ENCODE measurements at places on chromosomes 11 and 22.

DNA sequence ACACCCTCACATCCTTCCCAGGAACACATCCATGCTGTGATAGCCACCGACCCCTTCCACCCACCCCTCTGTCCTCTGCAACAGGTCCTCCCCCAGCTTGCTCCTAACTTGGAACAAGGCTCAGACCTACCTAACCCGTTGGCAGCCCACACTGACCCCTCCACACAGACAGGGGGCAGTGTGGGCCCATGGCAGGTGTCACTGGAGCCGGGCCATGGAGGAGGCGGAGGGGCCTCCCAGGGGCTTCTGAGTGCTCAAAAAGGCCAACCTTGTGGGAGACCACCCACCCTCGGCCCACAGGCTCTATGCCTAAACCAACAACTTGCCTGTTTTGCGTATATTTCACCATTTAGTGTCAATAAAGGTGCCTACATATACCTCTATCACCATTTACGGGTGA, 57.0 kb downstream of the CERK start:
- no peak for DNase-seq

DNA sequence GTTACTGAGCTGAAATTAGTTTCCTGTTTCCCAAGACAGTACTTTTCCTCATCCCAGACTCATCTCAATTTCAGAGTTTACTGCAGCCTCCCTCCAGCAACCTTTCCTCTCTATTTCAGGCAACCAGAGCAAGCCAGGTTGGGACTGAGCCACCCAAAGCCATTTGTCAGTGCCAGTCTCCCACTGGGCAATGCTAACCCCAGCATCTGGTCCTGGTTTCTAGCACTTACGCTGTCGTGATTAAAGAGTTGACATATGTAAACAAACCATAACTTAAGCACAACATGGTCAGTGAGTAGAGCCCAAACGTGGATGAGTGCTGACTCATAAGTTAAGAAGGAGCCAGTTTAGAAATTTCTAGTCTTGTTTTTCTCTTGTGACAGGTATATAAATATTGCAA, 119.6 kb upstream of the BLID start:
- no peak for DNase-seq

GRCh38 chr11:107184986-107185385, 166.7 kb upstream of the GUCY1A2 start:
- no peak for DNase-seq

- no peak for DNase-seq
These were observed 19.4 kb downstream of the OSBP2 start for GRCh38 chr22:30714062-30714461.

DNA sequence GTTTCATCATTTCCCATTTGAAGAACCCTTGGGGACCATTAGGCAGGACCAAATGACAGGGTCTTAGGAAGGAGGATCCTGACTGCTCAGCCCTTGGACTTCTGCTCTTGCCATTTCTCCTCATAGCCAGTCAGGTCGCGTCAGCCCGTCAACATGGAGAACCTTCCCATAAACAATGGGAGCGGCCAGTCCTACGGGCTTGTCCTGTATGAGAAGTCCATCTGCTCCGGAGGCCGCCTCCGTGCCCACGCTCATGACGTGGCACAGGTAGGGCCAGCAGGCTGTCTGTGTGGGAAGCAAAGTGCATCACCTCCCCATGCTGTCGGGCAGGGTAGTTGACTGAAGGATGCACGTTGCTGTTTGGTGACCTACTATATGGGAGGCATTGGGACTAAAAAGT, 19.6 kb upstream of the GLB1L2 start:
- DNase-seq, result no peak

- DNase-seq, result no peak
These were observed 77.9 kb downstream of the SCN3B start for GRCh38 chr11:123576501-123576900.

DNA sequence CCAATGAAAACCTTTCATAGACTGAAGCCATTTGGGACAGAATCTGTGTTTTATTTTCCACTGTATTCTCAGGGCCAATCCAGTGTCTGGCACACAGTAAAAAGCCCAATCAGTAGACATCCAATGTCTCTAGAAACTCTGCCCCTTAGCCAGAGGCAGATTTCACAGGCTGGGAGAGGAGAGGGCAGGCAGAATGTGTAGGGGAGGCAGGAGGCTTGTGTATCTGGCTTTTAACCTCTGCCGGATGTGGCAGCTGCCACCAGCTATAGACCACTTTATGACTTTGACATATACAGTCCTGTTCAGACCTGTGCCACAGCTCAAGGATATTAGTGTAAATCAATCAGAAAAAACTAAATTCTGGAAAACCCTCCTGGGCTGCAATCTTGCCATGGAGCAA, 4.4 kb downstream of the EXPH5 start:
- no peak for DNase-seq

DNA sequence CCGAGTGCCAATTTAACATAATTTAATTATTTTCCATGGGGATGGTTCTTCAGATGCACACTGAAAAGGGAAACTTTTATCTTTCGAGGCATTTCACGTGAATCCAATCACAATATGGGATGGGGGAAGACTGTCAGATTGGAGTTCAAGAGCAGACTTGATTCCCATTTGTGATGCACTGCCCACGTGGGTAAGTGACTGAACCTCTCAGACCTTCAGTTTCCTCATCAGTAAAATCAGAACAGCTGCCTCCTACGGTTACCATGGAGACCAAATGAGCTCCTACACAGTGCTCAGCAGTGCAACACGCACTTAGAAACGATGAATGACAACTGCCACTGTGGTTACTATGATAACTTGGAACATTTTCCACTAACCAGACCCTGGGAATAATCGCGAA, 21.7 kb downstream of the KIAA0930 start:
- no peak for DNase-seq

- no peak for DNase-seq
These were observed 1.1 kb downstream of the DHCR7 start for GRCh38 chr11:71446942-71447688.

DNA sequence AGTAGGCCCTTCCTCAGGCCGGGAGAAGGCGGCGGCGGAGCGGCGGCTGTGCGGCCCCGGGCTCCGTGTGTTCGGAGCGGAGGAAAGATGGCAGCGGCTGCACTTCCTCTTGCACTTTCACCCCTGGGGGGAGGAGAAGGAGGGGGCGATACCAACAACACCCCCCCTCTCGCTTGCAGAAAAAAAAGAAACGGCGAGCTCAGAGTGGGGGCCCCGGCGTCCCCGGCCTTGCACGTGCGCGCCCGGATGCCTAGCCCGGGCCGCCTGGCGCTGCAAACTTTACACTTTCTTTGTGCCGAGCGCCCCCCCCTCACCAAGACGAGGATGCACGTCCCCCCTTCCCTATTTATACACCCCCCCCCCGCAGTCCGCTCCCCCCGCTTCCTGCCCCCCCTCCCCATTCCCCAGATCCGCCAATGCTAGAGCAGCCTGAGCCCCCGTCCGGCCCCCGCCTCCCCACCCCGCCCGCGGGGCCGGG, at the start of gene PATZ1:
PATZ1 (minus strand) TSS at position 92 of the 478 bp plus-strand sequence. CDS start 744 bp downstream, outside the sequence.
- peak; percentile 92 for DNase-seq

DNA sequence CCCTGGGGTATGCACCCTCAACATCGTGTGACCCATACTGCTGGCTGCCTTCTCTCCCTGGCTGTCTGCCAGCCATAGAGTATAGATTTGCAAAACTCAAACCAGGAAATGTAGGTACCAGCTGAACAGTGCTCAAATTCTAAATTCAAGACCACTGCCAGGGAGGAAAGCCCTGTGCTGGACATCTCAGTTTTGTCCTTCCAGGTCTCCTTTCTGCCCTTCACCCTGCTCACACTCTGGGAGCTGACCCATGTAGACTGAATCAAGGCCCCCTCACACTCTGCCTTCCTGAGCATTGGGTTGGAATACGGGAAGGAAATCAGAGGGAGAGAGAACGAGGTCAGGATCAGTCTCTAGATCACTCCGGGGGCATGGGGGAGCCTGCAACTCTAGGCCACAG, 12.4 kb upstream of the DRD2 start:
- no peak for DNase-seq

DNA sequence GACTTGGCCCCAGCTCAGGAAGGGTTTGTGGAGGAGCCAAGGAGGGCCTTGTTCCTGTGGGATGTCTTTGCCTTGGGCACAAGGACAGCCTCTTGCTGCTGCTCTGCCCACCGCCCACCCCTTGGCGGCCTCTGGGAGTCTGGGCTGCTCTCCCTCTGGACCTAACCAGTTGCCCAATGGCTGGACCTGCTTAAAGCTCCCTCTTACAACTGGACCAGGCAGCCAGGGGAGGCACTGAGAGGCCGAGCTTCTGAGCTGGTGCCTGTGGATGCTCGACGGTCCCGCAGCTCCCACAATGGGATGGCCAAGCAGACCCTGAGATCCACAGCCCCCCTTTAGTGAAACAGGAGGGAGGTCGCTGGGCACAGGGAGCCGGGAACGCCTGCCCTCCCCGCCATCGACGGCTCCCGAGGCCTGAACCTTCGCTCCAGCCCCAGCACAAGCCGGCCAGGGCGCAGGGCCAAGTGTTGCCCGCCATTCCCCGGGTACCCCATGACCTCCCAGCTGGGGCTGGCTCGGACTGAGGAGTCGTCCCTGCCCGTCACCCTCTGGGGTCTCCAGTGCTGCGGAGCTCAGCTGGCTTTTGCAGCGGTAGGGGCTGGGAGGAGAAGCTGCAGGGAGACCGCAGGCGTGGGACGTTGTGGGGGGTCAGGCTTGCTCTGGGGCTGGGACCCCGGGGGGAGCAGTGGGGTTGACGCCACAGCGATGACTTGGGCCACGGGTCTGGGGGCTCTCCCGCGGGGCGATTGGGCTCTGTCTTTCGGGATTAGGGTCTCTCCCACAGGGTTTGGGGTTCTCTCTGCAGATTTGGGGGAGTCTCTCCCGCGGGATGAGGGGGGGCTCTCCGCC, 584 bp upstream of the GAL start:
- DNase-seq, result no peak

DNA sequence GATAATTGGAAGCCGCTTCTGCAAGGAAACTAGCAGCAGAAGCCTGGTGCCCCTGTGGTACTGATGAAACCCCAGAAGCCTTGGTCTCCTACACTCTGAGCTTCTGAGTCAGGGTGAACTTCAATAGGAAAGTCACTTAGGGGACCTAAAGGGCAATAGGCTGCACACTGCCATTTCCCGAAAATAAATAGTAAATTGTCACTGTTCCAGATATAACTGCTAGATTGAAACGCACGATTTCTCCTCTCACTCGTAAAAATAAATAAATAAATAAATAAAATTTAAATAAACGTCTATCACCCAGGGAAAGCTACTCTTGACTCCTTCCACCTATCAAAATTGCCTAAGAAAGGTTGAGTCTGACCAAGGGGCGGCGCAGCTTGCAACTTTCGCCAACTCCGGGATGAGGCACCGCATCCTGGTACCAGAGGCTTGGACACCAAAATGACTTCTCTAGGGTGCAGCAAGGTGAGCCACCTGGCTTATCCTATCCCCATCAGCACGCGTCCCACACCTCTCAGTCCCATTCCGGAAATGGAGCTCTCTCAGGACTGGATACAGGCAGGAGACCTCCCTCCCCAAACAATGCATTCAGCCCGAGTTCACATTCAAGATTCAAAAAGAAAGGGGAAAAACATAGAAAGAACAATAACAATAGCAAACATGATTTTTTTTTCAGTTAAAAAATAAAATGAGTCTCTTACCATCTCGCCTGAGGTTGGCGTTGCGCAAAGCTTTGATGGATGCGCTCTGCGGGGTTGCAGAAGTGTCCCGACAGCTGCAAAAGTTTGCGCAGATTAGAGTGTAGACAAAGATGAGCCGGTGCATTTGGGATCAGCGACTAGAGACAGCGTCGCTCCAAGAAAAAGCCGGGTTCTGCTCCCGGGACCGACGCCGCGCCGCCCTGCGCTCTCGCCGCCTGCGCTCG, 583 bp downstream of the PDGFD start:
- peak; percentile 49 for DNase-seq

DNA sequence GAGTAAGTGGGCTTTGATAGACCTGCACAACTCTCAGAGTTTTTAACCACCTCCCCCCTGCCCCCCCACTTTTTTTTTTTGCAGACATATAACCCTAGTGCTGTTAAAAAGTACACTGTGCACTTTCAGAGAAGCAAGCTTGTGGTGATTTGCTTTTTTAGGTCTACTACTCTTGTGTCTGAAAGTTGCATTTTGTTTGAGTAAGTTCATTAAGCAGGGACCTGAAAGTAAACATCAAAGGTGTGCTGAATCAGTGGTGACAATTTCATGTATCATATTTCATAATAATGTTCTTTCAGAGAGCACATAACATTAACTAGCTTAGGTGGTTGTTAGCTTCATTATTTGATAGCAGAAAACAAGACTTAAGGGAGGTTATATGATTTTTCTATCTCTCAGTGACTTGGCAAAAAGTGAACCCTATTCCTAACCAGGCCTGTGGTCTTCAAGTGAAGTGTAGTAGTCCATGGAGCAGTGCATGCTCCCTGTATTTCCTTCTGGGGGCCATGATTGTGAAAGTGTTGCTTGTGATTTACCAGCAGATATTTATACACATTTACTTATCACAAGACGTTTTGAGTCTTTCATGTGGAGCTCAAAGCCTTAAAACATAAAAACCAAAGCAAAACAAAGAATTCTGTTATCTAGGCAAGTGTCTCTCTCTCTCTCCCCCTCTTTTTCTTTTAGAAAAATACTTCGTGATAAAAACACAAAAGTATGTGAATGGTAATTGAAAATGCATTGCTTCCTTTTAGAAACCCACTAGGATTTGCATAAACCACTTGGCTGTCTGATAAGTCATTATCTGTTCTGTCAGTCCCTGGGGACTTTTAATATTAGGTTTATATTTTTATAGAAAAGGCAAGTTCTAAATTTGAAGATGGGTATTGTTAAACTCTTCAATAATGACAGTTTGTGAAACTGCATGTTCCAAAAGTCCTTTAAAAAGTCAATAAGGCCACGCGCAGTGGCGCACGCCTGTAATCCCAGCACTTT, 7.5 kb upstream of the RAG2 start:
- DNase-seq, result no peak

DNA sequence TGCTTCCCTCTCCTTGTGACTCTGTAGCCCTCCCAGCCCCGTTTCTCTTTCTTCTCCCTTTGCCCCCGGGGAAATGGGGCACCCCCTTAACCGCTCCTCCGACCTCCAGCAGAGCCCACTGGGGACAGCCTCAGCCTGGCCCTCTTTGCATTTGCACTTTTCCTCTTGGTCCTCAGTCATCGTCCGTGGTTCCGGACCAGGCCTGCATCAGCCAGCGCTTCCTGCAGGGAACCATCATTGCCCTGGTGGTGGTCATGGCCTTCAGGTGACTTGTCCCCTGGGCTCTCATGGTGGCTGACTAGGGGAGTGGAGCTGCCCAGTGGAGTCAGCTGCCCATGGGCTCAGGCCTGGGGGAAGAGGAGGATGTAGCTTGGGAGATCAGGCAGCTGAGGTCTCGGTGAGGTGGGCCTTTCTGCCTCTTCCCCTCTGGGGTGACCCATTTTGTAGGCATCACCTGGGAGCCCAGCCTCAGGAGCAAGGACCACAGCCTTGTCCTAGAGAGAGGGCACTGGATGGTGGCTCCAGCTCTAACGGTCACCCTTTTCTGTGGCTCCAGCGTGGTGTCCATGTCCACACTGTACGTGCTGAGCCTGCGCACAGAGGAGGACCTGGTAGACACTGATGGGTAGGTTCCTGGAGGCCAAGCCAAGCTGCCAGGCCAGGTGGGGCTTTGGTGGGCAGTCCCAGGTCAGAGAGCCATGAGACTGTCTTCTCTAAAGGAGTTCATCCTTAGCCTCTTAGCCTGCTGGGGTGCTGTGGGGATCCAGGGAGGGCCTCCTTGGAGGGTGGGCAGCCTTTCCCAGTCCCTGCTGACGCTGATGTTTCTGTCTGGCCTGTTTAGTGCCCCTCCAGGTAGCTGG, 12.5 kb downstream of the TMEM258 start:
- DNase-seq, result no peak
